ENCODE measurements at places on chromosomes 1 and 21. TPM values are rescaled to one million over a fixed set of nuclear protein-coding genes. Genes with fewer than 3 reads are reported as not detected.

WDR64 gene
- not detected for total RNA-seq

BRDT gene
- total RNA-seq: not detected

FAM151A gene
- total RNA-seq: not detected

S100A8 gene
- not detected for total RNA-seq

CHI3L1 gene
- 1.5 TPM for total RNA-seq

RXFP4 gene
- total RNA-seq: not detected
